ENCODE measurements at places on chromosomes 12 and 14.

GRCh38 chr14:101838476-101838875 is 77.0 kb downstream of the PPP2R5C start:
- no peak for DNase-seq

DNA sequence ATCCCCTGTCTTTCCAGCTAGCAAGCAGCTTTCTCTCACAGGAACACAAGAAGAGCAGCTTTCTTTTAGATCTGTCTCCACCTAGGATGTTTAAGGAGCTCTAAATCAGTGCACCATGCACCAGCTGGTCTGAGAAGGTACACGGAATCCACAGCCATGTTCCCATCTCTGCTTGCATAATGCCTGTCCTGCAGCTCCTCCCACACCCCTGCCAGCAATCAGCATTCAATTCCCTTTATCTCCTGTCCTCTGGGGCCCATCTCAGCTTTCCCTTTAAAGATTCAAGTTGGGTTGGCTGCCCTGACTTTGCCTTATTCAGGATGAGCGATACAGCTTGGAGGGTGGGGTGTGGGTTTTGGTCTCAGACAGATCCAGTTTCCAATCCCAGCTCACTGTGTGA is 826.3 kb downstream of the BCL11B start:
- DNase-seq, result no peak

- DNase-seq, result no peak
Measured at GRCh38 chr14:36507847-36508417, 12.1 kb downstream of the NKX2-1 start.

DNA sequence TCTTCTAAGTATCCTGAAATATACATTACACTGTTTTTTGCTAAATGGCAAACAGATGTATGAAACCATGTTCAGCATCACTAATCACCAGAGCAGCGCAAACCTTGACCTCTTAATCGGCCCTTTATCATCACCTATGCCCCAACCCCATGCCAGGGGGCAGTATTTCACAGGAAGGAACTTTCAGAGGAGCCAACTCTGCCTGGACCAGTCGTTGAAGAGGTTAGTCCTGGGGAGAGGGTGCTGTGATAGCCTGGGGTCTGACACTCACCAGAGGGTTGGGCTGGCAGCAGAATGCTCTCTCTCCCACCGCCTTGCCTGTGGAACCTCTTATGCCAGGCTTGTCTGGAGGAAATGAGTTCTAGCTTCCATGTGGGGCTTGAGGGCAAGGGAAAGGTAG is 411.7 kb downstream of the TMEM117 start:
- DNase-seq, result no peak

DNA sequence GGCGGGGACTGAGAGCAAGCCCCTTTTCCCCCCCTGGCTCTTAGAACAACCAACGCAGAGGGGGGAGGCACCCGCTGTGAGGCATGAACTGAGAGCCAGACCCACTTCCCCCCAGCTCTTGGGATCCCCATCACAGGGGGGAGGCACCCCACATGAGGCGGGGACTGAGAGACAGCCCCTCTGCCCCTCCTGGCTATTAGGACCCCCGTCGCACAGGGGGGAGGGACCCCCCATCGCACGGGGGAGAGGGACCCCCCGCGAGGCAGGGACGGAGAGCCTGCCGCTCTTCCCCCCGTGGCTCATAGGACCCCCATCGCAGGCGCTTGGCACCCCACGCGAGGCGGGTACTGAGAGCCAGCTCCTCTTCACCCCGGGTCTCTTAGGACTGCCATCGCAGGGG is 195.8 kb upstream of the PZP start:
- DNase-seq, result no peak

DNA sequence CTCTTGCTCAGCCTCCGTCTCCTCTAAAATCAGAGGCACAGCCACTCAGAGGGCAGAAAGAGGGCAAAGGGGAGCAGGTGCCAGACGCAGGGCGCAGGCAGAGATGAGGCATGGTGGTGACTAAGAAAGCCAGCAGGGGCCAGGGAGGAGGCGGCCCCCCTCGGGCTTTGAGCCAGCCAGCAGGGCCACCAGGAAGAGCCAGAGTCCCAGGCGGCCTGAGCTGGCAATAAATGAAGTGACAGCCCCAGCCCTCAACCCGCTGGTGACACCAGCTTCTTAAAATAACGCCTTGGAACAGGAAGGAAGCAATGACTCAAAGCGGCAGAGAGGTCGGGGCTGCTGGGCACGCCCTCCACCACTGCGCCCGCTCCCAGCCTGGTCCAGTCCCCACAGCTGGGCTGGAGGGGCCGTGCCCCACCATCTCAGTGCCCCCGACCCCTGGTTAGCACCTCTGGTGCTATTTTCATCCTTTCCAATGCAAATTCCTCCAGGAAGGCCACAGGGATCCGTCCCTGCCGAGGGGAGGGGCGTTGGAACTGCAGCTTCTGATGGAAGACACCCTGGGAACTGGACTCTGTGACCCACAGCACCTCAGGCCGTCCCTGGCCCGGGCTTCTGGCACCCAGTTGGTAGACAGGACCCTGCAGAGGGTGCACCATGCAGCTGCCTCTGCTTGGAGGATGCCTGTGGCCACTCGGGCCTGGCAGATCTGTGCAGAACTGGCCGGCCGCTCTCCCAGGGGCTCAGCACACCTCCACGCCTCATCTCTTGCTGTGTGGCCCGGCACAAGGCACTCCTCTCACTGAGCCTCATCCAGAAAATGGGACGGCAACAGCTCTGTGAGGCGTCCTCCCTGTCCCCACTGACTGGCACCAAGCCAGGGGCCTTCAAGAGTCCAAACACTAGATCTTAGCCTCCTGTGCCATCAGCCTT is 113.7 kb downstream of the NCOR2 start:
- peak; percentile 73 for DNase-seq

DNA sequence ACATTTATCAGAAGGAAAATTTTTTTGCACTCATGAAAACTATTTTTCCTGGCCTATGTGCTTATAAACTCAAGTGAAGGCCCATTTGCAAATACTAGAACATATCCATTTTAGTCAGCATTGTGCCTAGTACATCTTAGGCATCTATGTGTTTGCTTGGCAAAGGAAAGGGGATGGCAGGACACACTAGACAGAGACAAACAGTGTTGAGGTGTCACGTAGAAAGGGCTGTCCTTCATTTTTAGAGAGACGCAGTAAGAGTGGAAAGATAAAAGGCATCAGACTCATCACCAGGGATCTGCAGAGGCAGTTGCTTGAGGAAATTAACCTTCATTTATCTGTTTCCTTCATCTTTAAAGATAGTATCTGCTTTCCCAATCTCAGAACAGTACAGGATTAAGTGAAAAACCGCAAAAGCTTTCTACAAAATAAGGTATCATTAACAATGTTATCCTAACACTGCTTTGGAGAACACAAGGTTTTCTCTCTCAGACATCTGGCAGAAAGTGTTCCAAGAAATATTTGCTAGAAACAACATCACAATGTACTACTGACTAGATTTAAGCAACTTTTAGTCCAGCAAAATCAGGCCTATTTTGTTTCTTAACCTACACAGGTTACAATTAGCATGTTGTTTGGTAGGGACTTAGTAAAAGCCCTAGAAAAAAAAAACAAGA is 2.0 kb downstream of the YBX3 start:
- DNase-seq, result no peak

- DNase-seq, result no peak
Measured at GRCh38 chr12:52036587-52037171, 14.6 kb upstream of the NR4A1 start.

DNA sequence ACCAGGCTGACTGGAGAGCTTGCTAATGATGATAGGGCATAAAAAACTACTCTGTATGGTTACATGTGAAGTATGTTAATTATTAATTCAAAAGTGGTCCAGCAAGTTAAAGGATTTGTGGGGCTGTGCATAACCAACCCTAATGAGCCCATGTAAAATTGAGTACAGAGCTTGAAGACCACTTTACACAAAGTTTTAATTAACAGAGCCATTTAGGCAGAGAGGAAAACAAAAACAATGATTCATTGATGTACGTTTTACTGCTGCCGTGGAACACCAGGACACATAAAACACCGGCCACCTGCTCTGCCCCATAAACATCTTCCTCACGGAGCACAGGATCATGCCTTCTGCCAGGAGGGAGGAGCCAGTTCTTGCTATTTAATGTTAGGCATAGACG is 83.5 kb downstream of the RIMBP2 start:
- DNase-seq, result no peak

DNA sequence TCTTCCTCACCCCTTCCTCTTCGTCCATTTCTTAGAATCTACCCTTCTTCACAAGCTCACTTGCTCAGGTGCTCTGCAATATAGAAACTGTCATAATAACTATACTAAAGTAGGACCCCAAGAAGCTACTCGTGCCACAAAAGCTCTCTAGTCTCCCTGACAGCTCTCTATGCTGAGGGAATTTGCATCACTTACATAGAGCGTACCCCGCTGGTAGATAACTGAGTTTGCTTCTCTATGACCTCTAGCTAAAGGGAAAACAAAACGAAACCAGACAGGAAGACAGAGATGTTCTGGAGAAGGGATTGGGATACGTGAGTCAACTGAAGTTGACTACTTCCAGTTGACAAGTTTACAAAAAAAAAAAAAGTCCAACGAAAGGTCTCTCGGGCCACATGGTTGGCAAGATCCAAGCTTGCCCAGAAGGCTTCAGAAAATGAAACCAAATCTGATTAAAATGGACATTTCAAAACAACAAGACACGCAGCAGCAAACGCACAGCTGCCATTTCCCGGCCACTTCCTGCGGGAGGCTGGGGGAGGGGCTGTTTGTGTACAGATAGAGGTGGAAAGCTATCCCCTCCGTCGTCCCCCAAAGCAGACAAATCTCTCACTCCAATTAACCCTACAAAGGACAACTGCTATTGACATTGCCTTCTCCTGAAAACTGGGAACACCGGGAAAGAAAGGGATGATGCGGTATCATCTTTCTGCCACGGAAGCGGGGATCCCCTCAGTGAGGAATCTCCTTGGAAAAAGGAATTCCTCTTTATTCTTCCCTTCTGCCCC is 1.3 kb downstream of the BAZ2A start:
- DNase-seq, result no peak

DNA sequence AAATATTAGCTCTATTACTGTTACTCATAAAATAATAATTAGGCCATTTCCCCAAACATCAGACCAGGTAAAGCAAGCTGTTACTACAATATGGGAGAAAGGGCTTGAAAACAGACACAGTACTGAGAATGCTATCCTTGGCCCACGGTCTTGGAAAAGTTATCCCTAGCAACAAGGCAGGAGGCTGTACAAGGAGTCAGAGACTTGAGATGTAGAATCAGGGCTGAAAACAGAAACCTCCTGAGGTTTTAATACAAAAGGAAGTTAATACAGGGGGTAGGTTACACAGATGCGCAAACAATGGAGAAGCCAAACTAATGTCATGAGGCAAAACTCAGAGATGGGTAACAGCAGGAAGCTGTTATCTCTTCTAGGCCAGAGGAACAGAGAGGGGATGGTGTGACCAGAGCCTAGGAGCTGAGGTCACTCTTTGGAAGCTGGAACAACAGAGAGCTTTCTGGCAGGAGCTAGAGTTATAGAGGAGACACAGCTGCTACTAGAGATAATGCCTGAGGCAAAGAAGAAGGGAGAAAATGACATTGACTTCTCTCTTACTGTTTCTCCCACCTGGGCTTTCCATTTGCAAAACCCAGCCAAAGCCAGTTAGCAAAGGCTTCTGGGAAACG is 248.8 kb downstream of the SUDS3 start:
- no peak for DNase-seq

GRCh38 chr12:111448266-111448830 is 42.6 kb downstream of the SH2B3 start:
- DNase-seq, result no peak

- no peak for DNase-seq
Measured at GRCh38 chr12:42541965-42542364, 47.6 kb downstream of the PRICKLE1 start.

DNA sequence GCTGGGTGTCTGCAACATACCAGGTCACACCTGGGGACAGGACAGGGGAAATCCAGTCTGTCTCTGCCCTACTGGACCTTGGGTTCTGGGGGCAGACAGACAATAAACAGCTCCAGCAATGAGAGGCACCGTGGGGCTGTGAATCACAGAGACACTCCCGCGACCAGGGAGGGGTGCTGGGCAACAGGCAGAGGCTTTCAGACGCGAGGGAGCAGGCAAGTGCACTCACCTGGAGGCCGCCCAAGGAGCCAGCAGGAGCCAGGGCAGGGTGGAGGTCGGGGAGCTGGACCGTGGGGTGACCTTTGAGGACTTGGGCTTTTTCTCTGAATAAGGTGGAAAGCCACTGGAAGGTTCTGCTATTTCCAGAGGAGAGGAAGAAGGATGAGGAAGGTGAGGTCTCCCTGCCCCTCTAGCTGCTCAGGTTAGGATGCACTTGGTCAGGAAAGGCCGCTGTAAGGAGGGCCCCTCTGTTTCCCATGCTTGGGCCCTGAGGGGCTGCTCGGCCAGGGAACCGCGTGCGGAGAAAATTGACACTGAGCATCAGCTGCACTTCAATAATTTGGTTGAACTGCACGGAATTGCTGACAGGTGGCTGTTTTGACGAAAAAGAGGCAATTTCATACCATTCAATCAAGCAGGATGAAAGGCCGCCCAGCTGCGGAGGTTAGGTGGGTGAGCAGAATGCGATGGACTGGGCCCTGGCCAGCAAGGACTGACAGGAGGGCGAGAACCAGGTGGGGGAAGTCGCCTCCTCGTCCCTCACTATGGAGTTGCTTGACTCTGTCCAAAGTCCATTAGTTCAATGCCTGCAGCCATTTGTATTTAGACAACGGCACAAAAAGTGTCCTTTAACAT is 42.2 kb downstream of the JAG2 start:
- DNase-seq, result no peak

DNA sequence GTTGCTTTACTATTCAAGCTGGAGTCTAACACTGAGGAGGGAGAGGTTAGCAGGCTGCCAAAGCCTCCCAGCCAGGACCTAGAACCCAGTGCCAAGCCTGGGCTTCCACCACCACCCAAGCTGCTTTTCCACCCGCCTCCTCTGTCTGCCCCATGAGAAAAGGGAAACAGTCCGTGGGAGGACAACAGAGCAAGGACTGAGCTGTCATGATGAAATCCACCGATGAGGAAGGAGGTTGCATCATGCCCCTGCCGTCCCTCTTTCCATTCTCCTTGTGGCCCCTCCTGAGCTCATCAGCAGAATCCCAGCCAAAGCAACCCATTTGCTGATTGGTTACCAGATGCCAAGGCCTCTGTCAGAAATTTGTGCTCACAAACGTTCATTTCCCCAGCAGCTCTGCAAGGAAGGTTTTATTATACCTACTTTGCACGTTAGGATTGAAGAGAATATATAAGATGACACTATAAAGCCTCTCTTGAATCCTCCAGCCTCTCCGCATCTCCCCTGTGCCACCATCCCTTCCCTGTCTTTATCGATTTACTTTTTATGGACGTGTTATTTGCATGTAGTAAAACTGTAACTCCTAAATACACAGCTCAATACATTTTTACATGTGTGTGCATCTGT is 6.3 kb upstream of the SERPINA1 start:
- peak; percentile 25 for DNase-seq

DNA sequence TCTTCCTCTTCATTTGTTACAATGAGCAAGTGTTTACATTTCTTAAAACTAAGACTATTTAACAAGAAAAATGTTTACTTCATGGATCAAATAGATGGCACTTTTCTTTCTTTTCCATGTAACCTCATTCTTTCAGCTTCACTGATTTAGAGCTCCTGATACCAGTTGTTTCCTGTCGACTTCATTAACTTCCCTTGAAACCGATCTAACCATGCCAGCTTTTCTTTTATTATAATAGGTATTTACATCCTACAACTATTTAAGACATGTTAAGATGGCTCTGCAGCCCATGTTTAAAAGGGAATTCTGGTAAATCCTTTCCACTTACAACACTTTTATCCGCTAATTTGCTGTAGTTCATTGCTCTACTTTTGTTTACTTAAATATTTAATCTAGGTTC is 107.3 kb upstream of the DCN start:
- DNase-seq, result no peak

- DNase-seq, result no peak
Measured at GRCh38 chr14:87628129-87628528, 364.9 kb downstream of the GALC start.

- no peak for DNase-seq
Measured at GRCh38 chr12:20474443-20474842, 106.1 kb downstream of the PDE3A start.
